ENCODE measurements at places on chromosomes 16 and 17.

GRCh38 chr17:29747660-29748059 lies 124.9 kb upstream of the CORO6 start:
- no peak for DNase-seq

GRCh38 chr17:70323269-70323668 lies 153.9 kb downstream of the KCNJ2 start:
- DNase-seq: no peak

- no peak for DNase-seq
Measured at GRCh38 chr16:2777903-2778629, 986 bp upstream of the ELOB start.

GRCh38 chr17:66301864-66302741 lies at the start of gene PRKCA:
Gene PRKCA, plus strand, starts transcription at chr17:66302613.
- no peak for DNase-seq

GRCh38 chr17:20920095-20920814 lies 122.6 kb downstream of the USP22 start:
- DNase-seq: no peak

DNA sequence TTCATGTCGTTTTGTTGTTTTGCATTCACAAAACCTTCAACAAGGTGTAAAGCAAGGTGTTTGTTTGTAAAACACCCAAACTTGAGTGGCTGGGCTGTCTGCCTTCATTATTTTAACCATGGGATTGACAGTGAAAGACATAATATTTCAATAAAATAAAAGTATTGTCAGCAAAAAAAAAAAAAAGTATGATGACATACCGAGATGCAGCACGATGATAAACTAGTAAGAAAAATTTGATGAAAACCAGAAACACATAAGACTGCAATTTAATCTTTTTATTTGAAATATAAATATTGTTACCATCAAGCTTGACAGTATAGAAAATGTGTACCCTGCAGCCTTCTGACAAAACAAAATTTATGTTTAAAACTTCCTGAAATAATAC lies 419.3 kb upstream of the DYNLRB2 start:
- DNase-seq: no peak

- DNase-seq: no peak
Measured at GRCh38 chr16:2776500-2777139, 460 bp downstream of the ELOB start.

DNA sequence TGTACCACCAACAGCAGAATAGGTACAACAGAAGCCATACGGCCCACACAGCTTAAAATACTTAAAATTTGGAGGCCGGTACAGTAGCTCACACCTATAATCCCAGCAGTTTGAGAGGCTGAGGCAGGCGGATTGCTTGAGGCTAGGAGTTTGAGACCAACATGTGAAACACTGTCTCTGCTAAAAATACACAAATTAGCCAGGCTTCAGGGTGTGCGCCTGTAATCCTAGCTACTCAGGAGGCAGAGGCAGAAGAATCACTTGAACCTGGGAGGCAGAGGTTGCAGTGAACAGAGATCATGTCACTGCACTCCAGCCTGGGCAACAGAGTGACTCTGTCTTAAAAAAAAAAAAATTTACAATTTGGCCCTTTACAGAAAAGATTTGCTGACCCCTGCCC lies 17.0 kb downstream of the GFOD2 start:
- DNase-seq: no peak

GRCh38 chr16:7638306-7638705 lies 305.7 kb downstream of the RBFOX1 start:
- no peak for DNase-seq

- DNase-seq: no peak
Measured at GRCh38 chr17:79801156-79802038, 4.5 kb upstream of the CBX8 start.

DNA sequence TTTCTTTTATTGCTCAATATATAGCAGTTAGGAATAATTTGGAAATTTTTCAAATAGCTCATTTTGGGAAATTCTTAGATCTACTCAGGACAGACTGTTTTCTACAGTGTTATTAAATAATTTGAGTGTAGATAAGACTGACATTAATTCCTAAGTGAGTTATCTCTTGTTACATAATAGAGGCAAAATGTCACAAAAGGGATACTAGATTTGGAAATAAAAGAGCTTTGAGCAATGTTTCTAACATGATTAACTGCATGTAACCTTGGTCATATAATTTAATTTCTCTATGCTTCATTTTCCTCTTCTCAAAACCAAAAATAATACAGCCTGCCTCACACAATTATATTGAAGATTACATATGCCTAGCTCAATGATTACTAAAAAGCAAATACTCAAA lies 16.3 kb upstream of the KIF2B start:
- no peak for DNase-seq

DNA sequence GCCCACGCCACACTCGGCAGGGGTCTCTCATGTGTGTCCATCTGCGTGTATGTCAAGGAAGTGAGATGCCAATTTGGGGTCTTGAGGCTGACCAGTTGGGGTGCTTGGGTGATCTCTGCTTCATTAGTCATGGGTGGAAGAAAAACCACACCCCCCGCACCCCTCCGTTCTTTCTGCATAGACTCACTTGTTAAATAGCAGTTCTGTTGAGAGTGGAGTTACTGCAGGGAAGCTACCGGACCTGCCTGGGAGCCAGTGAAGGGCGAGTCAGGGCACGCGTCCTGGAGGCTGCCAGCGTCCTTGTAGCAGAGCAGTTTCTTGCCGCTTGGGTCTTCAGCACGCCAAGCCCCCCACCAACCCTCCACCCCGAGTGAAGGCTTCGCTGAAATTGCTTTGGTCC lies 8.5 kb downstream of the SNN start:
- no peak for DNase-seq

GRCh38 chr16:12235110-12235509 lies 258.6 kb downstream of the SNX29 start:
- DNase-seq: no peak

DNA sequence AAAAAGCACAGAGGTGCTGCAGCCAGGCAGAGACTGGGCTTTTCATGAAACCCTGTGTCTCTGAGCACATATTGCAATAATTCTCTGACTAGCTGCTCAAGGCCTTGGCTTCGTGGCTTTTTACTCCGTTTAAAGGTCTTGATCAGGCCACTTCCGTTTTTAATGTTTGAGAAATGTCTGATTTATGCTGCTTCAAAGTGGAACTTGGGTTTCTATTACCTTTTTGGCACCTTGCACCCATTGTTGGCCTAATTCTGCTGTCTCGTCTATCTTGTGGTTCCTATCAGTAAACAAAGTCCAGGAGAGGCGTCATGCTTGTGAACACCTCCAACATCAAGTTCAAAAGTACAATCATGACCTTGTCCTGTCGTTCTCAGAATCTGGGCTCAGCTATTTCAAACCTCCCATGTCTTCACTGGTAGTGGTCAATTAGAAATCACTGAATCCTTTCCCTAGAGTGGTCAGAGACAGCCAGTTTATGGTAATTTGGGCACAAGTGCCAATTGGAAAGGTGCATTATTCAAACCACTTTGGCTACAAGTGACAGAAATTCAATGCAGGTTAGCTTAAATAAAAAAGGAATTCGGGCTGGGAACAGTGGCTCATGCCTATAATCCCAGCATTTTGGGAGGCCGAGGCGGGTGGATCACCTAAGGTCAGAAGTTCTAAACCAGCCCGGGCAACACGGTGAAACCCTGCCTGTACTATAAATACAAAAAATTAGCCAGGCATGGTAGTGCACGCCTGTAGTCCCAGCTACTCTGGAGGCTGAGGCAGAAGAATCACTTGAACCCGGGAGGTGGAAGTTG lies 33.3 kb upstream of the METTL9 start:
- DNase-seq: no peak

GRCh38 chr17:50218771-50219315 lies 17.4 kb upstream of the COL1A1 start:
- no peak for DNase-seq
